ENCODE measurements at places on chromosomes 6 and 20.

- peak; percentile 65 for DNase-seq
Measured at GRCh38 chr6:3119040-3119723, 671 bp downstream of the BPHL start.

DNA sequence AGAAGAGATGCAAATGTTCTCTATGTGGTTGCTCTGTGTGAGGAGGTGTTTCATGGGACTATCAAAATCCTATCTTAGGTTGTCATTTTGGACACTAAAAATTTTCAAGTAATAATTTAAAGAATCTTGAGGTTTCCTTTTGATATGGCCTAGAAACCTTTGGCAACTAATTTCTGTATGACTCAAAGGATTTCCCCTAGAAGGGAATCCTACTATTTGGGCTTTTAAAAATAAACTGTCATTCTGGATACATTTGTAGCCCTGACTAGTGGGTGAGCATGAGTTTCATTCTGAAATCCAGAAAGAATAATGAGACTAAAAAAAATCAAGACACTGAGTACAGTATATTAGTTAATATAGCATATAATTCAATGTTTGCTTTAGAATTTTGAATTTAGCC, 25.5 kb upstream of the RAB23 start:
- no peak for DNase-seq

DNA sequence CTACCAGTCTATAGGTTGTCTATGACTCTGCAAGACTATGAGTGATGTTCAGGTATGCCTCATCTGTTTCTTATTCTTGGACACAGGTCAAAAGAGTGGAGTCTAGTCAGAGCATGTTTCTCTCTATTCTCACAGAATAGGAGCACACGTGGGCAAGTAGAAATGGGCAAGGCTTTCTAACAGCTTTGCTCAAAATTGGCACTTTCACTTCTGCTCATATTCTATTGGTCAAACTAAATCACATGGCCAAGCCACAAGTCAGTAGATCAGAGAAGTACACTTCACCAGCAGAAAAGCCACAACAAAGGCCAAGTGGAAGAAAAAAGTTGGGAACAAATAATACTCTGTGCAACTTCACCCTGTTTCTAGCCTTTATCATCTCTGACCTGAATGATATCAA, 354.5 kb upstream of the SYNCRIP start:
- DNase-seq: no peak

DNA sequence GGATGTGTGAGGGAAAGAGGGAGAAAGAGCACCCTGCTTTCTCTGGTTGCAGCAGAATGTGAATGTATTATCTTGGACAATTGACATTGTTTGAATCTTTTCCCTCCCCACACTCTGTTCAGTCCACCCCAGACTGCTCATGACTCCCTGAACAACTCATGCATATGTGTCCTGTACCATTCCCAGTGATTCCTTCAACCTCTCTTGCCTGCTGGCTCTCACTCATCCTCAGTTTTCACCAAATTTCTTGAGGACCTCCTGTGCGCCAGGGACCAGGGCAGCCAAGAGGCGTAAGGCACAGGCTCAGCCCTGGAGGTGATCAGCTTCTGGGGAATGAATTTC, 5.4 kb downstream of the NOX3 start:
- DNase-seq: no peak

DNA sequence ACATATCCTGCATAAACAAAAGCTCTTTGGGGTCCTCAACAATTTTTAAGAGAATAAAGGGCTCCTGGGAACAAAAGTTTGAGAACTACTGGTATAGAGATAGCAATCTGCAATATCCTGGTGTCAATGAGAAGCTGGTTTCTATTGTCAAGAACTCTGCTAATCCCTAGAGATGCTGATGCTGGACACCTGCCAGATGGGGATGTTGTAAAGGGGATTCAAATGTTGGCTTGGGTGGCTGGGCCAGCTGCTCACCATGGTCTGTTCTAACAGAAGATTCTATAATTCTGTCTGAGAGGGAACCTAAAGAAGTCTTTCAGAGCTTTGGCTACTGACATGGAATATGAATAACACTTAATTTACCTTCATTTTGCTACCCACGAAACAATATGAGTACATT, 137.8 kb downstream of the BTBD9 start:
- DNase-seq: peak; percentile 88

GRCh38 chr20:49852522-49853080, 40.0 kb downstream of the SLC9A8 start:
- DNase-seq: no peak

DNA sequence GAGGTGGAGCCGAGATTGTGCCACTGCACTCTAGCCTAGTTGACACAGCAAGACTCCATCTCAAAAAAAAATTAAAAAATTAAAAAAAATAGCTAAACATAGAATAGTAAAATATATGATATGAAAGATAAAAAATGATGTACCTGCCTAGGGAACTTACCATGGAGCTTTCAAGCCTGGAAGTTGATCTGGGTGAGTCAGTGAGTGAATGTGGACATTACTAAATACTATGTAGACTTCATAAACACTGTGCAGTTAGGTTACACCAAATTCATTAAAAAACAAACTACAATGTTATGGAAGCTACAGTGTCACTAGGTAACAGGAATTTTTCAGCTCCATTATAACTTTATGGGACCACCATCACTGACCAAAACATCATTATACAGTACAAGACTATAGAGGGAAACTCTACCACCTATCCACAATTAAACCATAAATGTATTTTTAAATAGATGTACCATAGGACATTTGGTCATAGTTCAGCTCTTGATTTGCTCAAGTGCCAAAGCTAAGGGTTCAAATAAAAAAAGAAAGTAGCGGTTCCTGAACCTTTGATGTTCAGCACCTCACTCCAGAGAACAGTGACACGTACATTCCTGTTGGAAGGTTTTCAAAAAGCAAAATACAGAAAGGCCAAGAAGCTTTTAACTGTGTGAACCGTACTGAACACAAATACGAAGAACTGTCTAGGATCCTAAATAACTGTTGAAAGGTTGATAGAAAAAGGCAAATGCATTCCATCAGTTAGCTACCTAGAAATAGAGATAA, 52.4 kb upstream of the SPDEF start:
- DNase-seq: no peak
